Stimulated activated CD8-positive, alpha-beta memory T cell treated with anti-CD3 and anti-CD28 coated beads, Interleukin-2, amount 100 ng/mL, for 1 hour (primary cell): ENCODE measurements at places on chromosomes 1 and 21.

DNA sequence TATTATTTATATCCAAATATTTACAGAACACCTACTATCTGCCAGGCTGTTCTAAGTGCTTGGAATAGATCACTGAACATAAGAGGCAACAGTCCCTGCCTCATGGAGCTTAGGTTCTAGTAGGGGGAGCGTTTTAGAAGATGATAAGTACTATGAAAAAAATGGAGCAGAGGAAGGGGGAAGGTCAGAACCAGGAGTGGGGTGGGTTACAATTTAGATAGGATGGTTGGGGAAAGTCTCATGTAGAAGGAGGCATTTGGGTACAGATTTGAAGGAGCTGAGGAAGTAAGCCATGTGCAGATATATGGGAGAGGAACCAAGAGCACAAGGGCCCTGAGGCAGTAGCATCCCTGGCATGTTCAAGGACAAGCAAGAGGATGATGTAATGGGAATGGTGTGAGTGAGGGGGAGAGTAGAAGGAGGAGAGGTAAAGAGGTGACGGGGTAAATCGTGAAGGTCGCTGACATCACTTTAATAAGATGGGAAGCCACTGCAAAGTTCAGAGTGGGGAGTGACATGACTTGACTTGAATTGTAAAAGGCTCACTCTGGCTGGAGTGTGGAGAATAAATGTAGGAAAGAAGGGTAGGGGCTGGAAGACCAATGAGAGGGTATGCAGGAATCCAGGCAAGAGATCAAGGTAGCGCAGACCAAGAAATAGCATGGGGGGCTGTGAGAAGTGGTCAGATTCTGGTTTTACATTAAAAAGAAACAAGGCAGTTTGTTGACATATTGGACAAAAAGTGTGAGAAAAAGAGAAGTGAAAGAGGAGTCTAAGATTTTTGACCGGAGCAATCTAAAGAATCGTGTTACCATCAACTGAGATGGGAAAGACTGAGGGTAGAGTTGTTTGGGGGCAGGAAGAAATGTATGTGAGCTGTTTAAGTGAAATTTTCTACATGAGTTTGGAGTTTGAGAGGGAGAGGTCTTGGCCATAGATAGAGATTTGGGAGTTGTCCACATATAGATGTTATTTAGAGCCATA, 92.6 kb downstream of the LPAR3 start:
- DNase-seq: no peak

DNA sequence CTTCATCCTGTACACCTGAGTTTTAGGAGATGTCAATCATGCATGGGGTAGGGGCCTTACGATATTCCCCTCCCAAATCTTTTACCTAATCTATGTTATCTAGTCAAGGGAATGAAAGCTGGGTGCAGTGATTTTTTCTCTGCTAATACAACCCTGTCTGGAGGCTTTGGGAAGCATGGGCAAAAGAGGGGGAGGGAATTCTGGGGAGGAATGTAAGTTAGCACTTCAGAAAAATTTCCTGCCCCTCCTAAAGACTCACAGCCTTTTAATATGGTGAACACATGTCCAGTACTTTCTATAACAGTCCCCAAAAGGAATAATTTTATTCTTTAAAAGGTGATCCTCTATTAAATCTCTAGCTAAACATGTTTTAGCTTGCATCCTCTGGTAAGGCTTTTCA, 25.6 kb upstream of the PRELP start:
- DNase-seq: no peak

DNA sequence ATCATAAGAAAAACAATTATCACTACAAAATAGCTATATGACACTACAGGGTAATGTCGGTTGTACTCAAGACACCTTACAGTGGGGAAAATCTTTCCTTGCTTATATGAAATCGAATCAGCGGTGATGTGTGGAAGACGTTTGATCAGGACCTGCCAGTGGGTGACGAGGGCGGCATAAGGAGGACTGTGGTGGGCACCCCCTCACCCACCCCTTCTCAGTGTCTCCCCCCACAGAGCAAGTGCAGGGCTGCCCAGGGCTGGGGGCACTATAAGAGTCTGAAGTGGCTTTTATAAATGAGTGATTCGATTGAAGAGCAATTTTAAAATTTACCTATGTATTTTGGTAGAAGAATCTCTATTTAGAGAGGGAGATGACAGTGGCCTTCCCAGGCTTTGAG, 35.8 kb downstream of the CRYAA start:
- DNase-seq: no peak

GRCh38 chr1:43367026-43367903, 546 bp downstream of the ELOVL1 start:
- no peak for DNase-seq

DNA sequence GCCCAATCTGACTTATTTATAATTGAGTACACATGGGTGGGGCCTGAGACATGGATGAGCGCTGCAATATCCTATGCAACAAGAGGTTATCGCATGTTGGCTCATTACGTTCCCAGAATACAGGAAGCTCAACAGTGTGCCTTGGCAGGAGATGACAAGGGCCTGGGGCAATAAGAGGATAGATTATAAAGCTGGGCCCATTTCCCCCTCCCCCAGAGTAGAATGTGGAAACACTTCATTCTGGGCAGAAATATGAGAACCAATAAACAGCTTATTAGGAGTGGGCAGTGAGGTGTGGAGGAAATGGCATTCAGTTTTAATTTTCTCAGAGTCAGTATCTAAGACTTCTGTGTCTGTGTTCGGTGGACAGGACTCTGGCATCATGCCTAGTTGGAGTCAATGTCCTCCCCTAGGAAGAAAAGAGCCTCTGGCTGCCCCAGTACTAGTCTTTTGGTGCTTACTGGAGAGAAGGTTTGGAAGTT, 92.8 kb downstream of the PIK3R3 start:
- DNase-seq: no peak

DNA sequence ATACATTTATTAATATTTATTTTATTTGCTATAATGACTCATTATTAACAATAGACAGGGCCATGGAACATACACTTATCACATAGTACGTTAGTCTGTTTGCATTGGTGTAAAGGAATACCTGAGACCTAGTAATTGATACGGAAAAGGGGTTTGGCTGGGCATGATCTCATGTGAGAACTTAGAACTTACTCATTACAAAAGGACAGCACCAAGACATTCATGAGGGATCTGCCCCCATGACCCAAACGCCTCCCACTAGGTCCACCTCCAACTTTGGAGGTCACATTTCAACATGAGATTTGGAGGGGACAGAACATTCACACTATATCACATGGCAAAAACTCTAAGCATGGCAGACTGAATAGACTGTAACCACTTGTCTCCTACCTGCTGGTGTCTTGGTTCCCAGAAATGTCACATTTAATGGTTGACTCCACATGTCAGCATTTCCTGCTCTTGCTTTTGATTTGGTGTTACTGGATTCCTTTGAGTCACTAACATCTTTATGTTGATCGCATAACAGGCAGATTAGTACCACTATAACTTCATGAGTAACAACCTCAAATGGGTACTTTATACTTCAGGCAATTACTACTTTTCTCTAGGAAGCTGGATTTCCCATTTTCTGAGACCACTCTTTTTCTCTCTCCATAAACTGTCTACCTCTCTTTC, 3.5 kb upstream of the C1orf116 start:
- DNase-seq: no peak

DNA sequence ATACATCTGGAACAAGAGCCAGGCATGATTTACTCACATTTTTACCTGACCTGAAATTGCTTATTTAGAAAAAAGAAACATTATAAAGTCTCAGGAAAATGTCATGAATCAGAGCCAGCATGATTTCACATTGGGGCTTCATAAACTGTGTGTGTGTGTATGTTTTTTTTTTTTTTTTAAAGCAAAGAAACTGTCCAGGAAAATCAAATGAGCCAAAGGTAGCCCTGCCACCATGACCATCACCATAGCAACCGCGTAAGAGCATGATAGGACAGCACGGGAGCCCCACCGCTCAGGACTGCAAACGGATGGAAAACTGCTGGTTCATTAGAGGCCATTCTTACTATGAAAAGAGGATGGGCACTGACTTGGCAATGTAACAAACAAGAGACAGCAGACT, 139.2 kb downstream of the NTMT2 start:
- no peak for DNase-seq

DNA sequence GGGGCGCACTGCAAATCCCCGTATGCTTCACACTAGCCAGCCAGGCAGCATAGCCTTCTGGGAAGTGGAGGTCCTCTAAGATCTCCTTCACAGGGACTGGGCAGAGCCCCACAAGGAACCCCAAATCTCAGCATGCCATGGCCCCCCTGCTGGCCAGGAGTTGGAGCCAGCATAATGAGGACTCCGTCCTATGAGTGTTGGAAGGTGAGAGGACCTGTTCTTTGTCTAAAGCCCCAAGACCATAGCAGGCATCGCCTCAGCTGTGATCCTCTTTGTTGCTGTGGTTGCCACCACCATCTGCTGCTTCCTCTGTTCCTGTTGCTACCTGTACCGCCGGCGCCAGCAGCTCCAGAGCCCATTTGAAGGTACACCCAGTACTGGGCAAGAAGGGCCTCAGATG, 1.5 kb downstream of the SHISA4 start:
- no peak for DNase-seq

DNA sequence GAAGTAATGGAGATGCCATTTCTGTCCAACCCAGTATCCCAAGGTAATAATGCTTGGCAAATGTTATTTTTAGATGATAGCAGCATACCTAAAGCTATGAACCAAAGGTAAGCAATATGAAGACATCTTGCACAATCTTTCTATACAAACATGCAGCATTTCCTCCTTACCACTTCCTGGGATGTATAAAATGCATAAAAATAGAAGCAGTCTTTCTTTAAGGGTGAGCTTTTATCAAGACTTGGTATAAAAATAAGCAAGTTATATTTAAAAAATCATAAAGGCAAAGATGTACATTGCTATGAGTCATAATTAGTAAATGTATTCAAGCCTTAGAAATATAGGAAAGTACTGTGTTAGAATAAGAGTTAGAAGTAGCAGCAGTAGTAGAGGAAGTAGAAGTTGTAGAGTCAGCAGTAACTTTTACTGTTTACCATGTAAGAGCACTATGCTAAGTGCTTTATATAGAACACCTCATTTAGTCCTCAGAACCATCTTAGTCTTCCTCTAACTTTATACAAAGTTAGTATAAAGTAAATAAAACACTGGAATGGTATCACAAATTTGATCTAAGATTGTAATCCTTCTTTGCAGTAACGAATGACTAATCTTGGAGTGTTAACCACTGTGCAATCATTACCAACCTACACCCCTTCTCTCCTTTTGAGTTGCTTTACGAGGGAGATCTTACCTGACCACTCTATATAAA, 371.3 kb downstream of the VAV3 start:
- DNase-seq: no peak

GRCh38 chr1:22799971-22800370, 89.3 kb downstream of the EPHB2 start:
- DNase-seq: no peak

- no peak for DNase-seq
These were observed 14.7 kb upstream of the CSF1 start for GRCh38 chr1:109895720-109896504.

DNA sequence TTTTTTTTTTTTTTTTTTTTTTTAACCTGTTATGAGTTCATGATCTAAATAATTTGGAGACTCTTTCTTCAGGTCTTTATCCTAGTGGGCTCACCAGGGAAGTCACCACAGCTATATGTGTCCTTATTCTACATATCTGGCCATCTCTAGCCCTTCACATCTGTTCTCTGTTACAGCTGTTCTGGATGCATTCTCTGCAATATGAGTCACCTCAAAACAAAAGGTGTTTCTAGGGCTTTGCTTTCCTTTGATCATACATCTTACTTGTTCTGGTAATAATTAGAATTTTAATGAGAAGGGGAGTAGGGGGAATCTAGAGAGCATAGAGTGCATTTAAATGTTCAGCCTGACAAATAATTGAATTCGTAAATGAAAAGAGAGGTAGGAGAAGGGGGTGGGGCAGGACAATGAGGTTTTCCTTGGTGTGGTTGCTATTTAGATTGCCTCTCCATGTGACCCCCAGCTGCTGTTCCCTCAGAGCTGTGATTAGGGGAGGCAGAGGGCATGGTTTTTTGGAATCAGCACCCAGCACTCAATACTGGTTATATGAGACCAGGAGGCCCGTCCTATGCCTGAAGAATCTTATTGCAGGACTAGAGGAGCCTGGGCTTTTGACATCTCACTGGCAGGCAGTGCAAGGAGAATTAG, 8.0 kb downstream of the SYT6 start:
- DNase-seq: no peak
